Hematopoietic multipotent progenitor cell treated with erythropoietin and hydrocortisone succinate and interleukin-3 and kit ligand, for 15 days (in vitro differentiated cells): ENCODE measurements at places on chromosomes 5 and 9.

DNA sequence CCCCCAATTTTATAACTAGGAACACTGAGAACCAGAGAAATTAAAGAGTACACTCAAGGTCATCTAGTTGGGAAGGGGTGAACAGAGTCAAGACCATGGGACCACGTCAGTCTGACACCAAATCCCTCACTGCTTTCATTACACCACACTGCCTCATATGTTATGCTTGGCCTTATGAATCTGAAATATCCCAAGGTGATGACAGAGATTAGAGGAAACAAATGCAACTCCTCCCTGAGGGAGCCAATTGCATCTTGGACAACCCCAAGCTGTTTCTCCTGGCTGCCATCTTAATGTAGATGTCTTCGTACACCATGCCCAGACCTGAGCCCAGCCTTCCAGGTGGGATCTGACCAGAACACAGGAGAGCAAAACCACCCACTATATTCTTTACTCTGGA lies 60.6 kb upstream of the ABCA1 start:
- DNase-seq: no peak

DNA sequence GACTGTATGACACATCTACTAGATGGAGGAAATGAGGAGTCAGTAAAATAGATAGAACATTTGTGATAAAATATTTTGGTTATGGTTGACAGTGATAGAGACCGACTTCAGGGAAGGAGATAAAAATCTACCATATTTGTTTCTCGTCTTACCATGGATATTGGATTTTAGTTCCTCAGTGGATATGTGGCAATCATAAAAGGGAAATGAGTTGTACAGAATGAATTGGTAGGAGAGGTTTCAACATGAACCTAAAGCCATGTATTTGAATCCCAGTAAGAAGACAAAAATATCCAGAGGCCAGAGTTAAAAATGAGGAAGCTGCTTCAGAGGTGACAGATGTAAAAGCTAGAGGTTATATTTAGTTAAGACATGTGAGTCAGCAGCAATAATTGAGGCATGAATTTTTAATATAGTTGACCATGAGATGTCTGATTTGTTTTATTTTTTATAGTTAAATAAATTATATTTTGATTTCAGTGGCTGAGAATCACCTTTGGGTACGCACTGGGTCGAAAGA lies 480.4 kb upstream of the TUSC1 start:
- DNase-seq: no peak

DNA sequence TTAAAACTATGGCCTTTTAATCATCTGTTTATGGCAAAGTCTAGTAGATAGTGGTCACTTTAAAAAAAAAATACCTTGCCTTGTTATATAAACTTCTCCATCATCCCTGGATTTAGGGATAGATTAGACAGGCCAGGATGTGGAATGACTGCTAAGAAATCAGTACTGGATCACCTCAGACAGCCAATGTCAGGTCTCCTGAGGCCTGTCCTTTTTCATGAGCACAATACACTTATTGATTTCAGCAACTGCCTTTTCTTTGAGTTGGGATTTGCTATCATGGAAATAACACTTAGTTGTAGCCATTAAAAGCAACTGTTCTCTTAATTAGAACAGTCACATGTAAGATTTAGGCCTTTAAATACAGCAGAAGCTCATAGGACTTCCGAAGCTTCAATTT lies 77.9 kb downstream of the NLN start:
- DNase-seq: no peak

- no peak for DNase-seq
Observed at GRCh38 chr5:33840927-33841547, 50.8 kb downstream of the ADAMTS12 start.

- DNase-seq: no peak
Observed at GRCh38 chr5:168186289-168187074, 105.0 kb upstream of the WWC1 start.

DNA sequence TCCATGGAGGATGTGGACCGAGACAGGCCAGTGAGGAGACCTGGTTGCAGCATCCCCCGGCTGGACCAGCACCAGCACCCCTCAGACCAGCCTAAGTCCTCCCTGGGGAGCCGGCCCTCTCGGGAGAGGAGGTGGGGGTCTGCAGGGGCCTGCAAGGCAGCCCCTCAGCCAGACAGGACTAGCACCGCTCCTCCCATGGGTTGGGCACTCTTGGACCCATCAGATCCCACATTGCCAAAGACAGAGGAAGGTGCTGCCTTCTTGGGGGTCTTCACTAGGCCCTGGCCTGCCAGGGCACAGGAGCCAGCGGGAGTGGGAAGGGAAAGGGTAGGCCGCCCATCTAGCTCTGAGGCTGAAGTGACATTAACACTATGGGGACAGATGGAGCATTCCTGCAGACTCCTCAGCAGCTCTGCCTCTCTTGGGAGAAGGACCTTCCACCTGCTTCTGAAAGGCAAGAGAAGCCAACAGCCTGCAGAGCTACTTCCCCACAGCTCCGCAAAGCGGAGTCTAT lies 6.8 kb downstream of the IL13 start:
- no peak for DNase-seq
